ENCODE measurements at places on chromosomes 11 and 22.
A peak's percentile ranks its signal among the peaks of the same experiment; 100 is the strongest.

DNA sequence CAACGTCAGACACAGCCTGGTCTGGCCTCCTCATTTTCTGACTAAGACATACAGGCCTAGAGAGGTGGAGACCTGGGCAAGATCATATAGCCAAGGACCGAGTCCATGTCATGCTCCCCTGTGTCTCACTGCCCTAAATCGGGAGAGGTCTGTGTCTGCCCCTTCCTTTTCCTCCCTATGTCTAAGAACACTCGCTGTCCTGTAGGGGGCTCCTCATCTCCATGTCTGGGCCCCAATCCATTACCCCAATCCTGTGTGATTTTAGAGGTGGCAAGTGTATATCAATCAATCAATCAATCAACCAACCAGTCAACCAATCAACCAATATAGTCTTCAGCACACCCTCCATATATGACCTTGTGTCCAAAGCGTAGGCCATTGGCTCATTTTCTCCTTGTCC lies 125.7 kb downstream of the KIRREL3 start:
- no peak for DNase-seq

- DNase-seq, result no peak
Observed at GRCh38 chr22:25514436-25515180, 49.9 kb upstream of the GRK3 start.

GRCh38 chr11:124612045-124612444 lies 817 bp downstream of the PANX3 start:
- no peak for DNase-seq

DNA sequence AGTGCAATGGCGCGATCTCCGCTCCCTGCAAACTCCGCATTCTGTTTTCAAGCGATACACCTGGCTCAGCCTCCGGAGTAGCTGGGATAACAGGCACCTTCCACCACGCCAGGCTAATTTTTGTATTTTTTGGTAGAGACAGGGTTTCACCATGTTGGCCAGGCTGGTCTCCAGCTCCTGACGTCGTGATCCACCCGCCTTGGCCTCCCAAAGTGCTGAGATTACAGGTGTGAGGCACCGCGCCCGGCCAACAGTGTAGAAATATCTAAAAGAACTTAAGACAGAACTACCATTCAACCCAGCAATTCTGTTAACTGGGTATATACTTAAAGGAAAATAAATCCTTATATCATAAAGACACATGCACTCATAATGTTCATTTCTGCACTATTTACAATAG lies 335.3 kb upstream of the LUZP2 start:
- DNase-seq, result no peak

DNA sequence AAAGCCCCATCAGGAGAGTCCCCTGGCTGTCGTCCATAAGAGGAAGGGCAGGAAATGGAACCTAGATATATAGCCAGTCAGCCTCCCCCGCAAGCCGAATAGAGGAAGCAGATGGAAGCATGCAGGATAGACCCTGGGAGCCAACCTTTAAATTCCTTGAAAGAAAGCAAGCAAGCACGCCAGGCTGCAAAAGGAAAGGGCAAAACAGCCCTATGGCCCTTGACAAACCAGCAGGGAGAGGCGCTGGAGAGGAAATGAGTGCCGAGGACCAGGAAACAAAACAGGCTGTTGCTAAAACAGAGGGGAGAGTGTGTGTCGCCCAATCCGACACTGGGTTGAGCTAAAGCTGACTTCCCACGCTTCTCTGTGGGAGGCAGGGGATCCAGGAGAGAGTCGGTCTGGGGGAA lies 203.5 kb upstream of the MTNR1B start:
- DNase-seq, result no peak

GRCh38 chr22:17387356-17387755 lies 18.1 kb downstream of the CECR2 start:
- DNase-seq, result no peak

GRCh38 chr11:114017723-114018122 lies 41.8 kb upstream of the ZBTB16 start:
- DNase-seq, result no peak

DNA sequence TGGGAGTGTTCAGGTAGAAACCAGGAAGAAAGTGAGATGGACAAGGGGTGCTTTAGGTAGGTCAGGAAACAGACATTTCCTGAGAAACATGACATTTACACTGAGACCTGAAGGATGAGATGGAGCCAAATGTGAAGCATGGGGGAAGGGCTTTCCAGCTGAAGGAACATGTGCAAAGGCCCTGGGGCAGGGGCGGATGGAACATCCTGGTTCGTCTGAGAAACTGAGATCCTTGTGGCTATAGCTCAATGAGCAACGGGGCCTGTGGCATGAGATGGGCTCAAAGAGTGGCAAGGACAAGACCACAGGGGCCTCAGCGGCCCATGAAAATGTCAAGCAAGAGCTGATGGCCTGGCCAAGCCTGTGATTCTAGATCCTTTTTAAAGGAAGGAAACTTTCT lies 127.4 kb downstream of the DSCAML1 start:
- DNase-seq, result no peak

GRCh38 chr22:22422629-22423112 lies 85.9 kb downstream of the ZNF280B start:
- DNase-seq, result peak; percentile 43

- DNase-seq, result no peak
Observed at GRCh38 chr22:33747576-33748180, 172.6 kb downstream of the LARGE1 start.

DNA sequence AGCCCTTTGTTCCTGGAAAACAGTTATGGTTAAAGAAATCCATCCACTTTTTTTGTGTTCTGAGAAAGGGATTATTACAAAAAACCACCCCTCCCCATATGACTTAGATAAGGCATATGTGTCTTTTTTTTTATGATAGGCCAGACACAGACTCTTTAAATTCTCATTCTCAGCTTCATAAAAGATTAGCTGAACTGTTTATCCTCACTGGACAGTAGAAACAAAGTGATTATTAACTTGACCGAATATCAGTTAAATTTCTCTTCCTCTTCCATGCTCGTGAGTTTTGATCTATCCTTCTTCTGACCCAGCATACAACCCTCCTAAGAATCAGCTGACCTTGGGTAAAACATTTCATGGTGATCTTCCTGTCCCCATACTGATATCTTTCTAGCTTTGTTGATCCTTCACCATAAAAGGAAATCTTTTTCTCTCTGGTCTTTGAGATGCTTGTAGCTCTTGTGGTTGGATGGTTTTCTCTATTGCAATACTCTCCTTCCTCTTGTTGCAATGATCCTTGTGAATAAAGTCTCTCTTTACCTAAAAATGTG lies 26.2 kb downstream of the OR2AG2 start:
- DNase-seq, result peak; percentile 44

- DNase-seq, result no peak
Observed at GRCh38 chr22:27533105-27533745, 268.3 kb downstream of the MN1 start.

- no peak for DNase-seq
Observed at GRCh38 chr11:44987506-44987905, 36.8 kb upstream of the TP53I11 start.

DNA sequence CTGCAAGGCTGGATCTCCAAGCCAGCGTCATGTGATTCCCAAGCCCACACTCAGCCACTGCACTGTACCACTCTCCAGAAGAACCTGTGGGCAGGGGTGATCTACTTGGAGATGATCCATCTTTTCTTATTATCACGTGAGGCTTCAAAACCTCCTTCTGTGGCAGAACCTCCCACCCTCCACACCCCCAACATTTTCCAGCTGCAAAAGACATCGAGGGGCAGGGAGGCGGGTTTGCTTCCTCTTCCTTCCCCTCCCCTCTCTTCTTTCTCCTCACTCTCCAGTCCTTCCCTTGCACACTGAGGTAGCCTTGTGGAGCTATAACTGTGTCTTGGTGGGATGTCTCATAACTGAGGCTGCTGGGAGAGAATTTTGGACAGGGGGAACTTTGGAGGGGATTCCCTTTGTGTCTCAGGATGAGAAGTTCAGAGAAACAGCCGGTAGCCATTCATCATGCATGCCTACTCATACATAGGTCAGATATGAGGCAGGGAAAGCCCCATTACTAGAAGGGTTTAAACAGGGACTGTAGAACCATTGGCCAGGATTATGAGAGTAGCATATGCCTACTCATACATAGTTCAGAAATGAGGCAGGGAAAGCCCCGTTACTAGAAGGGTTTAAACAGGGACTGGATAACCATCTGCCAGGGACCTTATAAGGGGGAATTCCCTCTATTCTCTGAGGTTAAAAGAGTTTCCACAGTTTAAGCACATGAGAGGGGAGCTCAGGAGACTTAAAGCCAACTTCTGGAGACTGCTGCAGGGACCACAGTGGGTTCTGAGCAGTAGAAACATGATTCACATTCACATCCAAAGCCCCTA lies 420.7 kb upstream of the CADM1 start:
- DNase-seq, result no peak

- DNase-seq, result no peak
Observed at GRCh38 chr11:23399995-23400394, 539.7 kb upstream of the CCDC179 start.

DNA sequence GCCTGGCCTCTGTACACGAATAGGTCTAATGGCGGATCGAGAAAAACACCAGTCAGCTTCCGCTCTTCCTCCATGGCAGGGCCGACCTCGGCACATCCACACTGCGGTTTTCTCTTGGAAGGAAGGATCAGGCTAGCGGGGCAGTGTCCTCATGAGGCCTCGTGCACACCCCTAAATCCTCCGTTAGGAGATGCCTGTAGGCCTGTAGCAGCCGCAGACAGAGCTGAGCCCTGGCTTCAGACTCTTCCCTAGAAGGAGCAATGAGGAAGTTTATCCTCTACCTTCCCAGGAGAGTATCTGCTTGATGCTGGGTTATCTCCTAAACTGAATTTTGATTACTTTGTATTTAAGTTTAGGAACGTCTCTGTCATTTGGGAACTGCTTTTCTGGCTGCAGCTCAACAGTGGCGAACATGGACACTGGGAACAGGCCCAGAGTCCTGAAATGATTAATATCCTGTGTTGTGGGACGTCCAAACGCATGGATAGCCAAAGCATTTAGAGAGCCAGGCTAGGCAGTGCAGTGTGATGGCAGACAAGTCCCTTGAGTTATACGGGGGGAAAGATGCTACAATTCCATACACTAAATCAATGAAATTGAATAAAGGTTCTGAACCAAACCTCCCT lies 16.5 kb upstream of the BMAL1 start:
- DNase-seq, result no peak

DNA sequence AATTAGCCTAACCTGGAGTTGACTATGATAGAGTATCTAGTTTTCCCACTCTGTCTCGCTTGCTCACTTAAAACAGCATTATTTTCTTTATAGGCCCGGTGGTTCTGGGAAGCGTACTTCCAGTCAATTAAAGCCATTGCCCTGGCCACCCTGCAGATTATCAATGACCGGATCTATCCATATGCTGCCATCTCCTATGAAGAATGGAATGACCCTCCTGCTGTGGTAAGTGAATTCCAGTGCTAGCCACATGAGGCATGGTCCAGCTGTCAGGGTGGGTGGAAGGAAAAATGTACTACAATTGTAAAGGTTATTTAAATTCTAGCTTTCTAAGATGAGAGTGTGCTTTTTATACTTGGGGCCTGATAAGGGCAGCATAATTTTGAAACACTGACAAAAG lies 76.0 kb downstream of the EXT2 start:
- no peak for DNase-seq

DNA sequence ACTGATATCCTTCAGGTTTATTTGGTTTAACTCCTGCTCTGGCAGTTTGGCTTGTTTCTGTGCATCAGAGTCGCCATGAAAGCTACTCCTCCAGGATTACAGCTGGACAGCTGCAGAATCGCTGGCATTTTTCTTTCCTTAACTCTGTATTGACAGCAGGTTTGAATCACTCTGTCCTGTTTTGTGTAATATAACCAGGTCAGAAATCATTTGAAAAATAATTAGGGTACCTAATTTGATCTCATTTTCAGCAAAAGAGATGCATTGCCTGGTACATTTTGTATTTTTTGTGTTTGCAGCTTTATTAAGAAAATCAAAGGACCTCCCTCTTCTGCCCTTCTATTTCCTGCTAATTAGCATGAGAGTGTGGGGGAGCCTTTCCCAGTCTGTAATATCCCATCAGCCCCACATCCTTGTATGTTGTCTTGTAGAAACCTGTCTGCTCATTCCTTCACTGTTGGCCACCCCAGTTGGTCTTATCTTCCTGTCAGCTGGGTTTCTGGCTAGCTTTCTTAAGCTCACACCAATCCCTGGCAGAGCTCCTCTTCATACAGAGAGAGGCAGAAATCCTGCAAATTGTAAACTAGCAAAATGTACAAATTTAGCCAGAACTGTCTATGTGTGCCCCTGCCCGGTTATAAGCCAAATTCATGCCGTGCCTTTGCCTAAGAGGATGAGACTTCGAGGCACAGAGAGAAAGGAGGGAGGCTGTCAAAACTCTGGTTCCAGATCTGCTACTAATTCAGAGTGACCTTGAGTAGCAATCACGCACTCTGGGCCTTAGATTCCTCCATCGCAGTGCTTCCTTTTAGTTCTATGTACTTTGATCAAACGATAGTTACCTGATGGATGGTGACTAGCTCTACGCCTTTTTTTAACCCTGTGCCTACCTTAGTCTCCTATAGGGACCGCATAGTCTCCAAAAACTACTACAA lies 200.6 kb downstream of the NAV2 start:
- DNase-seq, result no peak

DNA sequence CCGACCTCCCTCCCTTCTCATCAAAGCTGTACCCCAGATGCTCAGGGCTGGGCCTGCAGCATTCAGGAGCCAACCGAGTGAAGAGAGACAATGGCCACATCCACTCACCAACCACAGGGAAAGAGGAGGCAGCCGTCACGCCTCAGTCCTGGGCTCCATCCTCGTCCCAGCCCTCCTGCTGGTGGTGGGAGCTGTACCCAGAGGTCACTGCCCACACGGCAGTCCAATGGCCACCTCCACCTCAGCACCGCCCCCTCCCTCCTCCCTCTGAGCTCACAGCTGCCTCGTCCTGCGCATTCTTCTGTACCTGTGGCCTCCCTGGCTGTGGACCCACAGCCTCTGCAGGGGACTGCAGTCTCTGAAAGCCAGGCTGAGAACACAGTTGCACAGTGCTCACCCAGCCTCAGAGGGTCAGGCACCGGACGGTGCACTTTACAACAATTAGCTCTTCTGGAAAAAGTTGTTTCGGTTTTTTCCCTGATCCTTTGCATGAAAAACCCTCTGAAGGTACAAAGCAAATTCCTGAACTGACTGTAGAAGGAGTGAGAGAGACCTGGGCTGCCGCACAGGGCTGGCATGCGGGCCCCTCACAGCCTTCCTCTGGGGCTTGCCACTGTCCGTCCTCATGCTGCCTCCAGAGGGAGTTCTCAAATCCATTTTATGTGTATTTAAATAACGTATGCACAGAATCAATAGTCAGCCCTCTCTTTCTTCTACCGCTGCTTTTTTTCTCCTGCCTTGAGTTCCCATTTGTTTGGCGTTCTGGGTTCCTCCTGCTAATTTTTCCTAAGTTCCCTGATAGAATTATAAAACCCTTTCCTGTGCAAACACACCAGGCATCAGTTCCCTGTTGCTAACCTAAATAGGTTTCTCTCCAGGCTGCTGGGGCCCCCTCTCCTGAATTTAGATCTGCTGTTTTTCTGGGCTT lies 52.7 kb downstream of the PHF21B start:
- DNase-seq, result no peak

- peak; percentile 79 for DNase-seq
Observed at GRCh38 chr22:45994491-45995404, 17.8 kb upstream of the WNT7B start.

GRCh38 chr11:12172493-12173013 lies 62.2 kb downstream of the MICAL2 start:
- no peak for DNase-seq

All from CD4-positive, alpha-beta T cell treated with Interleukin-15 for 4 hours (primary cell).